ENCODE measurements at places on chromosomes 5 and 9.

GRCh38 chr5:155004138-155004744, 9.3 kb upstream of the KIF4B start:
- DNase-seq, result peak; percentile 4

GRCh38 chr9:33697171-33697570, 98.2 kb upstream of the PRSS3 start:
- no peak for DNase-seq

DNA sequence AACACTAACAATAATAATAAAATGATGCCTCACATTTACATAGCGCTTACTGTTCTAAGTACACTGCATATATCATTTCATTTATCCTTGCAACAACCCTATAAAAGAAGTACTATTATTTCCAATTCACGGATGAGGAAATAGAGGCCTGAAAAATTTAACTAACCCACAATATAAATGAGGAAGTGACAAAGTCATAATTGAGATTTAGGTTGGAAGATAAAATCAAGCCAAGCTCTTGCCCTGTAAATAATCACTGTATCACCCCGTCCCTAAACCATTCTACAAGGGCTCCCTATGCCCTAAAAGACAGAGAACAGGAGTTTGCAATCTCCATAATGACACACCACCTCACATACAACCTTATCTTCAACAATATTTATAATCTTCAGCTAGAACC, 49.6 kb downstream of the STRBP start:
- DNase-seq, result no peak

DNA sequence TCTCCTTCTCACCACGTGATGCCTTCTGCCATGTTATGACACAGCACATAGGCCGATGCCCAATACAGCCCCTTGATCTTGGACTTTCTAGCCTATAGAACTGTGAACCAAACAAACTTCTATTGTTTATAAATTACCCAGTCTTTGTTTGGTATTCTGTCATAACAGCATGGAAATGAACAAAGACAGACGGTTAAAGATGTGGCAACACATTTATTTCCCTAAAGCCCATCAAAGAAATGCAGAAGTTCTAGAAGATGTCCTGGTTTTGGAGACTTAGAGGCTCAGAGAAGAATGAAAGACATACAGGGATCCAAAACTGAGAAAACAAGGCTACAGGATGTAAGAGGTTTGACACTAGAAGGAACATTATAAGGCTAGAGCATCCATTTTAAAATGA, 600.8 kb upstream of the DAB2 start:
- DNase-seq, result no peak

DNA sequence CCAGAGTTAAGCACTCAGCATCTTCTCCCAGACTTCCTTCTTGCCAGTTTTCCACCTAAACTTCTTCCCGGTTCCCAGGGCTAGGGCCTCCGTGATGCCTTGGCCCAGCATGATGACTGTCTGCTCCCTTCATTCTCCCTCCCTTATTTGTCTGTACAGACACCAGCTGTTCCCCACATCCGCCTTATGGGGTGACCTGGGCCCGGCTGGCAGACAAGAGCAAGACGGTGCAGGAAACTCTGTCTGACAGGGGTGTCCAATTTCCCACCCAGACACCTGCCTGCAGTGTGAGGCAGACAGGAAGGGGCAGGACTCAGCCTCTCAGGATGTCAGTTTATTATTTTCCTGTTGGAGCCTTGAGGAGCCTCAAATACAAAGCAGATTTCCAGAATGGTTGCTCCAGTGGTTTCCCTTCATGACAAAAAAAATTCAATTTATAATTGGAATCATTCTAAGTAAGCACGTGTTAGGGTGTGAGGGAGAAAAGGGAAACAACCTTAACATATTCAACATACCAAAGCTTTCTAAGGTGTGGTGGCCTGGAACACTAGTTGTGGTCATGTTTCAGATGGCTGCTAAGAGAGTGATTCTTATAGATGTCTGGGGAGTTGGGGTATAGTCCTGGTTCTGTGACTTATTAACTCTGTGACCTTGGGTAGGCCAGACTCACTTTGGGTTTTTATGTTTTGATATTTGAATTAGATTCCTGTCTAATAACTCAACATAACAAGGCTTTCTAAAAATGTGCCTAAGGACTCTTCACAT, 234.5 kb downstream of the PAPPA start:
- DNase-seq, result no peak

DNA sequence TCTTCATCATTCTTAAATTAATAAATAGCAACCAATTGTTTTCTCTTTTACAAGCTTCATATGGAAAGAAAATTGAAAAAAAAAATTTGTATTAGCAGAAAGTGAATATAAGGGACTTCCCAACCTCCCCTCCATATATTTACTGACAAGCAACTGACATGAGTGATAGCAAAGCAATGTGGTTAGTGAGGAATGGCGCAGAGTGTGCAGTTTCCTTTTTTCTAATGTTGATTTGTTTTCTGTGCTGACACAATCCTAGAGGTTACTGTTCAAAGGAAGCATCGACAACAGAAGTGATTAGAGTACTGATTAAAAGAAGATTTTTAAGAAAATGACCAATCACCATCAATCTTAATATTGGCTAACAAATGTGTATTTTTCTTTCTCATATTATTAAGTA, 1.7 kb upstream of the PTGER4 start:
- no peak for DNase-seq

- DNase-seq, result no peak
Measured at GRCh38 chr5:9401786-9402472, 143.9 kb downstream of the SEMA5A start.

DNA sequence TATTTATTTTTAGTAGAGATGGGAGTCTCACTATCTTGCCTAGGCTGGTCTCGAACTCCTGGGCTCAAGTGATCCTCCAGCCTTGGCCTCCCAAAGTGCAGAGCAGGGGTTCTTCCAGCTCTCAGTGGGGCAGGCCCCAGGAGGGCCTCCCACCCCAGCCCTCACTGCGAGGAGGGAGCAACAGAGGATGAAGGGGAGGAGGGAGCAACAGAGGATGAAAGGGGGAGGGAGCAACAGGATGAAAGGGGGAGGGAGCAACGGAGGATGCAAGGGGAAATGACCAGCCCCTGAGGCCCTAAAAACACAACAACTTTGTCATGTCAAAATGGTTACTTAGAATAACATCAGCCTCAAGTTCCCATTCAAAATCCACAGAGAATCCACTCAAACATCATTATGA, 10.0 kb downstream of the TRIM14 start:
- DNase-seq, result no peak

- no peak for DNase-seq
Measured at GRCh38 chr5:14706615-14707021, 42.1 kb downstream of the OTULIN start.

DNA sequence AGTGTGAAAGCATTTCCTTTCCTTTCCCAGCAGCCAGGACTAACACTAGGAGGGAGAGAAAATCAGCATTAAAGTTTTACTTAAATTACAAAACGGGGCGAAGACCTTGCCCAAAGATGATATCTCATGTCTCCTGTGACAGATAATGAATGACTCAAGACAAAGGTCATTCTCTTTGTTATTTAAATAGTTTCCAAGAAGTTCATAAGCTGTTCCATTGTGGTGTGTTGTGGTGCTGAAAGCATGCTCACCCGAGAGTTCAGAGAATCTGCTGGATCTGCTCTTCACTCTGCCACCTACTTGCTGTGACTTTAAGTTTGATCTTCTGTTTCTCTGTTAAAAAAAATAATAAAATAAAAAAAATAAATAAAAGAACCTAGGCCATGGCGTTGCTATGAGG, 265.9 kb upstream of the NR4A3 start:
- no peak for DNase-seq

DNA sequence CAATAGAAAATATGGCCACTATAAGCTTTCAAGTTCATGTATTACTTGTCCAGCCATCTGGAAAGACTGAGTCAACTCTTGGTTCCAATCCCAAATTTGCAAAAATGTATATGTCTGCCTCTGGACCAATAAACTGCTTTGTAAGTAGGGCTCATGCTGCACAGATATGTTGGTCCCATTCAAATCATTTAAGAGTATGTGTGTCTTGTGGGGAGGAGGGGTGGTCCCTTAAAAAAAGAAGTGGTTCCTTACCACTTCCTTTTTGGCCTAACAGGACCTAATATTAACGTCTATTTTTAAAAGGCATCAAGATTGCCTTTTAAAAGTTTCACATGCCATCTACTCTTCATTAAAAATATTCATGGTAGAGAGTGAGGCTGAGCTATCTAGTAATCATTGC, 214.9 kb downstream of the KCTD16 start:
- DNase-seq, result no peak

DNA sequence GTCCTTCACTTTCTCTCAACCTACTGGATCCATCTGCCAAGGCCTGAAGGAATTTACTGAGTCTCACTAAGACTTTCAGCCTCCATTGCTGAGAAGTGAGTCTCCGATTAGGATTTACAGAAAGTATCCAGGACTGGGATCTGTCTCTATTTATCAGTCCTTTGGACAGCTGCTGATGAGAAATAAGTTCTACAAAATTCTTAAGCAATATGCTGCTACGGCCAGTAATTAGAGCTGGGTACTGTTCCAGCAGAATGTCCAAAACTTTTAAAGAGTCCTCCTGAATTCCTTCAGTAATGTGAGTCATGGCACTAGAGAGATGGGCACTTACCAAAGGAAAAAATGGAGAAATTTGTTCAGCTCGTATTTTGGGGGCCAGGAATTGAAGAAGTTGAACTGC, 5.9 kb downstream of the TEX10 start:
- no peak for DNase-seq

DNA sequence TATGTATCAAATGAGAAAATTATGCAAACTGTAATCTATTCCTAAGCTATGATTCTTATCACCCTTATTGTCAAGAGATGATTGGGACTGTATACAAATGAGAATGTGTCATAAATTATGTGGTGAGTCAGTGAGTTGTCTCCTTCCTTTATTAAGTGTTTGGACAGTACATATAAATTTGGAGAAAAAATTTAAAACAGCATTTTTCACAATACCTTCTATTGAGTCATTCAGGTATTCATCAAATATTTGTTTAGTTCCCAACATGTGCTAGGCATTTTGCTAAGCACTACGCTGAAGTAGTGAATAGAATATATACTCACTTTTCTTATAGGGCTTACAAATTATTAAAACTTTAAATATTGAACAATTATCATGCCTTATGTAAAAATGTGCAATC, 36.3 kb upstream of the PTPRD start:
- DNase-seq, result no peak

DNA sequence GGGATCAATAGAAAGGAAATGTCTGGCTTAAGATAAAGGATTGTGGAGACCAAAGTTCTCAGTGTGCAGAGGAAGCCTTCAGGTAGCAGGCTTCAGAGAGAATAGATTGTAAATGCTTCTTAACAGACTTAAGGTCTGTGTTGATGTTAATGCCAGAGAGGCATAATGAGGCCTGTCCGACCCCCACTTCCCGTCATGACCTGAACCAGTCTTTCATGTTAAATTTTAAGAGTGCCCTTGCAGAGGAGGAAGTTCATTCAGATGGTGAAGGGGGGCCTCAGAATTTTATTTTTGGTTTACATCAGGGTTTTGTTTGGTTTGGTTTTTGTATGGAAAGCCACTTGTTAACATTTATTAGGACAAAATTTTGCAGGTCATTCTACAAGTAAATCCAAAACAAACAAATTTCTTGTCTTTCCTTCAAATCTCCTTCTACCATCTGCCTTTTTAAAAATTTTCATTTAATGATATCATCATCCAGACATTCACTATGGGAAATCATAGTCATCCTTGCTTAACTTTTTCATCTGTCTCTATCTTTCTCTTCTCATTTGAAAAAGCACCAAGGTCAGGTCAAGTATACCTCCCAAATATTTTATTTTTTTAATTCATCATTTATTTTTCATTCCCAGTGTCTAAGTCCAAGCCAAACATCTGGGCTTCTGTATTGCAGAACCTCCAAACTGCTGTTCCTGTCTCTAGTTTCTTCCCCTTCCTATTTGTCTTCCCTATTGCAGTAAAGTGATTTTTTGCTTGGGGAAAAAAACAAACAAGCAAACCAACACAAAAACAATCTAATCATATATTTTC, 6.9 kb upstream of the ABCA1 start:
- no peak for DNase-seq

DNA sequence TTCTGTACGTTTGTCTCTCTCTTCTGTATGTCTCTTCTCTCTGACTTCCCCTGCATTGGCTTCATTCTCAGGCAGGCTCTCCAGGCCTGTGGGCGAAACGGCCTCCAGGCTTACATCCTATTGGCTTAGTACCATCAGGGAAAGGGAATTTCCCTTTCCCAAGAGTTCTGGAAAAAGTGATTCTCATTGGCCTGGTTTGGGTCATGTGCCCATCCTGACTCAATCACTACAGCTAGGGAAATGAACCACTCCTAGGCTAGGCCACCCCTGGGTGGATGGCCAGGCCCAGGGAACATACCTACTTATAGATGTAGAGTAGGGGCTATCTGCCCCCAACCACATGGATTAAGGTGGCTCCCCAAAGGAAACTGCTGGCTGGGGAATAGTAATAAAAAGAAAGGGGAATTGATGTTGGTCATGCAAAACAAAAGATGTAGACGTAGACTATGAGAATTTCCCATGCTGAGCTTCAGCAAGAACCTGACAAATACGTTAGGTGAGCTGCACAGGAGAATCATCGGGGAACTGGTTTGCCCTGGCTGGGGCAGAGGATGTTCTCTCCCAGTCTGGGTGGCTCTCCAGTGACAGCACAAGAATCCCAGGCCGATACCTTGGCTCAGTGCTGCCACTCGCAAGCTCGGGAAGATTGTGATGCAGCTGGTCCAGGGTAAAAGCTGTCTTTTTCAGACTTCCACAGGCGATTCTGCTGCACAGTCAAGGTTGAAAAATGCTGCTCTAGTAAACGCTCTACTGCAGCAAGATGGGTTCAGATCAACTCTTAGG, 3.7 kb upstream of the EGR1 start:
- DNase-seq, result no peak

GRCh38 chr9:92510747-92511146, 25.0 kb downstream of the ECM2 start:
- DNase-seq, result no peak

GRCh38 chr5:179759581-179760551, 27.2 kb downstream of the MAML1 start:
- no peak for DNase-seq

DNA sequence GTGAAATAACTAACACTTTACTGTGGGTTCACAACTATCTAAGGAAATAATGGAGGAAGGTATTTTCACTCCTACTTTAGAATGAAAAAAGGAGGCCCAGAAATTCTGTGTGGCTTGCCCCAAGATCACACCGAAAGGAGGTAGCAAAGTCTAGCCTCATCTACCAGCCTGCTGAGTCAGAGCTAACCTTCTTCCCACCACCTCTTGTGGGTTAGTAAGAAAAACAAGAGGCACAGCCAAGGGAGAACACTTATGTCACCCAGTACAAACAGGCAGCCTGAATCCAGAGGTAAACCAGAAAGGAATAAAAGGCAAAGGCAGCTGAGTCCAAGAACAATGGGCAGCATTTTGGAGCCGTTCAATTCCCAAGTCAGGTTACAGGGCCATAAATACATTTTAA, 91.9 kb upstream of the RASEF start:
- DNase-seq, result no peak

Data from hippocampal formation (tissue), 2 donors.